ENCODE measurements at places on chromosomes 1 and 21.
A peak's percentile ranks its signal among the peaks of the same experiment; 100 is the strongest.

GRCh38 chr1:155006601-155007101, 4.0 kb downstream of the ZBTB7B start:
- no peaks in the 10 kb centered on the region for H3K36me3 ChIP-seq
- no peak overlapping the region for H3K27ac ChIP-seq
- H3K27me3 ChIP-seq, result no peaks in the 10 kb centered on the region

GRCh38 chr1:82491301-82492048, 690.7 kb downstream of the ADGRL2 start:
- H3K27ac ChIP-seq, result no peak overlapping the region
- peaks cover 7% of the 10 kb centered on the region for H3K4me1 ChIP-seq
- DNase-seq, result no peak
- H3K4me3 ChIP-seq, result no peak overlapping the region
- no peaks in the 10 kb centered on the region for H3K27me3 ChIP-seq

DNA sequence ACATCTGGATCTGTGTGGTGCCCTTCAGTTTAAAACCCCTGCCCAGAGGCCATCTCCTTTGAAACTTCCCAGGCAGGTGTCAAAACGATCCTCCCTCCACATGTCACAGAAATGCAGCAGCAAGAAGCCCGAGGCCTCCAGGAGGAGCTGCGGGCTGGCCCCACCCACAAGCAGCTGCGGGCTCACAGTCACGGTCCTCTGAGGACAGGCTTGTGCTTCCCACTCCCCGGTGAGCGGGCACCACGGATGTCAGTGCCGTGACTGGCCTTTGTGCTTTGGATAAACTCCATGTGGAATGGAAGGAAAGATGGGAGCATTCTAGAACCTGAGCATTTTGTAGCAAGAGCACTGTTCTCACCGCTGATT, 65.8 kb downstream of the SIK1 start:
- no peaks in the 10 kb centered on the region for H3K27me3 ChIP-seq
- no peak overlapping the region for H3K4me3 ChIP-seq
- no peak for DNase-seq
- no peaks in the 10 kb centered on the region for H3K36me3 ChIP-seq

- H3K4me3 ChIP-seq, result no peak overlapping the region
- H3K36me3 ChIP-seq, result no peaks in the 10 kb centered on the region
- H3K27ac ChIP-seq, result no peak overlapping the region
- H3K27me3 ChIP-seq, result no peaks in the 10 kb centered on the region
- H3K4me1 ChIP-seq, result no peaks in the 10 kb centered on the region
These were observed 42.3 kb downstream of the CD247 start for GRCh38 chr1:167476061-167476460.

DNA sequence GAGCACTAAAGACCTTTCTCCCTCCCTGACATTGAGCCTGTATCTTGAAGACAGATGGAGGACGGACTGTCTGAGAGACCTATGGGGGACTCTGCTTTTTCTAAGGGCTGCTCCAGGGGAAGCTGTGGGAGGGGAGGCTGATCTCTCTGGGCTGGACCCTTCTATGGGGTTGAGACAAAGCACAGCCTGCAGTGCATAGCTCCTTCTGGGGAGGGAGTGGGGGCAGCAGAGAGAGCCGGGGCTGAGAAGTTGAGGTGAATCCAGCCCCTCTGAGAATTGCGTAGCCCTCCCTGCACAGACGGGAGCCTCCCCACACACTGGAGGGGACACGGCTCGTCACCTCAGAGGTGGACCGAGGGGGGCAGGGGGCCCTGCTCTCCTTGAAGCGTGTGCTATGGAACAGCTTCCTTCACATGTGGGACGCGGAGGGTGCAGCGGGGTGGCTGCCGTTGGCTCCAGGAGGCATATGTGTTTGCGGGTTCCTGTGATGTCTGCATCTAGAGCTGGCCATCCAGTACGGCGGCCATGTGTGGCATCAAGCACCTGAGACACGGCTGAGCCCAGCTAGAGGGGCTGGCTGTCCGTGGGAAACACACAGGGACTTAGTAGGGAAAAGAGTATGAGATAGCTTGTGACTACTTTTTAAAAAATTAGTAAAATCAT, 299.1 kb downstream of the CAMTA1 start:
- H3K36me3 ChIP-seq, result no peaks in the 10 kb centered on the region
- H3K4me3 ChIP-seq, result no peak overlapping the region
- no peaks in the 10 kb centered on the region for H3K27me3 ChIP-seq

DNA sequence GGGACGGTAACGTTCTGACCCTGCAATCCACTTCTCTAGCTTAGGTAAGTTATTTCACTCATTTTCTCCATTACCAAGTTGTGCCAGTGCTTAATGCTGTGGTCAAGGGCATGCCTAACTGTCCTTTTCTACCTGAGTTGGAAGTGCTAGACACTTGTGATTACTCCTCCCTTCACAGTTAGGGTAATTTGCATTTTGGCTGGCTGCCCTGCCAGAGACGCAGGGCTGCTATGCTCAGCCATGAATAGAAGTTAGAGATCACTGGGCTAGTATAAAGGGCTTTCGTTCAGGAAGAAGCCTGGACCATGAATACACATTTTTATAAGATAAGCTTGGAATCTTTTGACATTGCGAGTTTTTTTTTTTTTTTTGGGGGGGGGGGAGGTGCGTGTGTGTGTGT, 633.2 kb upstream of the NEGR1 start:
- H3K27ac ChIP-seq, result no peak overlapping the region
- H3K4me3 ChIP-seq, result no peak overlapping the region
- DNase-seq, result no peak

- H3K27me3 ChIP-seq, result peaks cover 4% of the 10 kb centered on the region
- H3K36me3 ChIP-seq, result no peaks in the 10 kb centered on the region
- no peak for DNase-seq
- H3K4me3 ChIP-seq, result no peak overlapping the region
- H3K4me1 ChIP-seq, result no peaks in the 10 kb centered on the region
These were observed 40.3 kb upstream of the CASZ1 start for GRCh38 chr1:10836726-10837125.

DNA sequence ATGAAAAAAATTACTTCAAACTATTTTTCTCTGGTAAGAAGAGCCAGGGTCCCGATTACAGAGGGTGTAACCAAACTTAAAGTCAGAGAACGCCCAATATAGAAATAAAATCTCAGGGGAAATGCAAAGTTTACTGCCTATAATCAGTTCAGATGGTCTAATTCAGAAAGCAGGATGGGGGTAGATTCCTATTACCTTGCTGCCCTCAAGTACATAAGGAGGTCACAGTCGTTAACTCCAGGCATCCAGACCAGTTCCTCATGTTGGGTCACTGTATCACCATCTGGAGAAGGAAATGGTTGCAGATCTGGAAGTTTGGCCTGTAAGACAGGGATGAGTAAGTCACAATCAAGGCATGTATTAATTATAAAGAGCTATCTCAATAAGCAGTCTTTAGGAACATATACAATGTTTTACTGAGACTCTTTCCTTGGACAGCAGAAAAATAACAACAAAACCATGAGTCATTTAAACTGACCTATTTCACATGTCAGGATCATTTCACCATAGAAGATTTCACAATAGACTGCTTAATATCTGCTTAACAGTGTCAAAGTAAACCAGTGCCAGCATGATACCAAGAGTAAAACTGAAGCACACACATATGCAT, 179.4 kb downstream of the SLC45A1 start:
- DNase-seq, result no peak
- H3K36me3 ChIP-seq, result peaks cover 10% of the 10 kb centered on the region
- peaks cover 12% of the 10 kb centered on the region for H3K4me1 ChIP-seq

DNA sequence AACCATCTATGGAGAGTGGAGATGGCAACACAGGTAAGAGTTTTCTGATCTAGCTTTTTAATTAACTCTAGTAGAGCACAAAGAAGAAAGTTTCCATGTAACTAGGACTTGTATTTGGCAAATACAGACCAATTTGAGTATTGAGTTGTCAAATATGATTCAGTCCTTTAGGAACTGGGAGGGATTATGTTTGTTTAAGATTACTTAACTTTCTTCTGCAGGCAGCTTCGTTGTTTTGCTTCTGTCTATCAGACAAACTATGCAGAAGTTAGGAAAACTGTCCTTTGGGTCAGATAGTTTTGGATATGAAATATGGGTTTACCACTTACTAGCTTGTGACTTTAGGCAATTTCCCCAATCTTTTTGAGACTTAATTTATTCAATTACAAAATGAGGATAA, 111.8 kb downstream of the POU2F1 start:
- H3K27me3 ChIP-seq, result no peaks in the 10 kb centered on the region
- DNase-seq, result peak; percentile 21
- H3K4me1 ChIP-seq, result no peaks in the 10 kb centered on the region
- no peaks in the 10 kb centered on the region for H3K36me3 ChIP-seq

- no peak overlapping the region for H3K27ac ChIP-seq
- DNase-seq, result peak; percentile 58
- H3K36me3 ChIP-seq, result no peaks in the 10 kb centered on the region
- no peak overlapping the region for H3K4me3 ChIP-seq
- H3K27me3 ChIP-seq, result no peaks in the 10 kb centered on the region
These were observed 645.8 kb upstream of the USP24 start for GRCh38 chr1:55860798-55861519.

DNA sequence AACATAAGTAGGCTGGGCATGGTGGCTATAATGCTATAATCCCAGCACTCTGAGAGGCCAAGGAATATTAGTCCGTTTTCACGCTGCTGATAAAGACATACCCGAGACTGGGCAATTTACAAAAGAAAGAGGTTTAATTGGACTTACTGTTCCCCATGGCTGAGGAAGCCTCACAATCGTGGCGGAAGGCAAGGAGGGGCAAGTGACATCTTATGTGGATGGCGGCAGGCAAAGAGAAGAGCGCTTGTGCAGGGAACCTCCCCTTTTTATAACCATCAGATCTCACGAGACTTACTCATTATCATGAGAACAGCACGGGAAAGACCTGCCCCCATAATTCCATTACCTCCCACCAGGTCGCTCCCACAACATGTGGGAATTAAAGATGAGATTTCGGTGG, 28.5 kb downstream of the PTGFRN start:
- H3K4me3 ChIP-seq, result no peak overlapping the region
- H3K27ac ChIP-seq, result no peak overlapping the region
- H3K27me3 ChIP-seq, result no peaks in the 10 kb centered on the region
- DNase-seq, result no peak
- no peaks in the 10 kb centered on the region for H3K4me1 ChIP-seq

- H3K4me1 ChIP-seq, result peaks cover 11% of the 10 kb centered on the region
- no peak for DNase-seq
- no peaks in the 10 kb centered on the region for H3K36me3 ChIP-seq
These were observed 47.0 kb upstream of the GJA5 start for GRCh38 chr1:147807405-147807804.

DNA sequence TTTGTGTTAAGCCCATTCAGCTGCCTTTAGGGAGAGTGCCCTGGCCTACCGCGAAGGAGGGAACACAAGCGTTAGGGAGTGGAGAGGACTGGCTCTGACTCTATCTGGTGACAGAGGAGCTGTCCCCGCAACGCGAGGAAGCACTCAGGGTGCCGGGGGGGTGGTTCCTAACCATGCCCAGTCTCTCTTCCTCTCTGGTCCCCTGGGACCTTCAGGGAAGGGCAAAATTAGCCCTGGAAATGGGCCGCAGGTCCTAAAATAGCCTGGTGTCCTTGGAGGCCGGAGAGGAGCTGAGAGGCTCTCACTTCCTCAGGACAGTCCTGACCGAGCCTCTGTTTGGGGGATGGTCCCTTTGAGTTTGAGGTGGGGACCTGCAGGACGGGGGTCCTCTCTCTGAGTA, 5.8 kb downstream of the SLC45A1 start:
- no peaks in the 10 kb centered on the region for H3K4me1 ChIP-seq
- no peak overlapping the region for H3K27ac ChIP-seq
- H3K4me3 ChIP-seq, result no peak overlapping the region
- DNase-seq, result no peak
- H3K27me3 ChIP-seq, result no peaks in the 10 kb centered on the region

DNA sequence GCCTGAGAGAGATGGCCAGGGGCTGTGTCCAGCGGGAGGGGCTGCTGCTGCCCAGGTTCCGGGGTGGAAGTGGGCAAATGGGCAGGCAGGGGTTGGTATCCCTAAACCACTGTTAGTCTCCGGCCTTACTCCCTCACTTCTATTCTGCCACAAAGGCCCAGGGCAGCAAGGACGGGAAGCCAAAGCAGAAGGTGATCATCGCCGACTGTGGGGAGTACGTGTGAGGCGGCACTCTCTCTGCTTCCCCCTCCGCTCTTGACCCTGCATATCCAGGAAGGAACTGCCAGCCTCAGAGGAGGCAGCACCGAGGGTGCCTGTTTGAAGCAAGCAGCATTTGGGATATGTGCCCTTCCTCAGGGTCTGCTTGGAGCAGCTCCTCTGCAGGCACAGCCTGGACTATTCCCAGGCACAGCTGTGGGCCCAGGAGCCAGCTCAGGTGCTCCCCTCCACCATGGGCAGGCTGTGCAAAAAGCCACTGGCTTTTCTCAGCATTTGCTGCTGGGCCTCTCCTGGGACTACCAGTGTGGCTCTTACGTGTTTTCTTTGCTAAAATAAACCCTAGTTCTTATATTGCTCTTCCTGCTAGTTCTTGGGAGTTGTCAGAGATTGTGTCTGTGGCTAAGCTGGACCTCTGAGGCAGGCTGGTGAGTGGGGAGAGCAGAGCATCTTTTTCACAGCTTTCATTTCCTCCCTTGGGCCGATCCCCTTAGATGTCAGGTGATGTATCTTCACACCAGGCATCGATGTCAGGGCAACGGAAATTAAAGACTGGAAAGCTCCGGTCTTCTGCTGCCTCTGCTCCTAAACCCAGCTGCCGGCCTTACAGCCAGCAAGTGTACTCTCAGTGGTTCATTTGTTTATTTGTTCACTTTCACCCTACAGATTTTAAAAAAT, 14.7 kb downstream of the PPIE start:
- H3K4me1 ChIP-seq, result no peaks in the 10 kb centered on the region
- no peak for DNase-seq
- no peak overlapping the region for H3K4me3 ChIP-seq
- peaks cover 47% of the 10 kb centered on the region for H3K36me3 ChIP-seq

DNA sequence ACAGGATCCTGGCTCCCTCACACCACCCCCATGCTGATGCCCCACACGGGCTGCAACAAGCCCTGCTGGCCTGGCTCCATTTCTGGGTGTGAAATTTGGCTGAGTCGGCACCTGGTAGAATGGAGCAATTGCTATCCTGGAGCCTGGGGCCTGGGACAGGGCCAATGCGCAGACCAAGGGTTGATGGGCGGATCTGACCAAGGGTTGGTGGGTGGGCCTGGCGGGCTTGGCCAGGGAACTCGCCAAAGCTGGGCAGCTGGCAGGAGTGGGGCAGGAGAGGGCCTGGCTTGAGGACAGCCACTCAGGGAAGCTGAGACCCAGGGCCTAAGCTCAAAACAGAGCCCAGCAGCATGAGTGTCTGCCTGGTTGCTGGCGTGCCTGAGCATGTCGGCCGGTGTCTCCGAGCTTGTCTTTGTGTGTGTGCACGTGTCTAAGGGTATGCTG, 70.9 kb upstream of the POU3F1 start:
- H3K27me3 ChIP-seq, result no peaks in the 10 kb centered on the region
- H3K27ac ChIP-seq, result no peak overlapping the region
- H3K36me3 ChIP-seq, result no peaks in the 10 kb centered on the region
- no peak overlapping the region for H3K4me3 ChIP-seq
- no peak for DNase-seq

DNA sequence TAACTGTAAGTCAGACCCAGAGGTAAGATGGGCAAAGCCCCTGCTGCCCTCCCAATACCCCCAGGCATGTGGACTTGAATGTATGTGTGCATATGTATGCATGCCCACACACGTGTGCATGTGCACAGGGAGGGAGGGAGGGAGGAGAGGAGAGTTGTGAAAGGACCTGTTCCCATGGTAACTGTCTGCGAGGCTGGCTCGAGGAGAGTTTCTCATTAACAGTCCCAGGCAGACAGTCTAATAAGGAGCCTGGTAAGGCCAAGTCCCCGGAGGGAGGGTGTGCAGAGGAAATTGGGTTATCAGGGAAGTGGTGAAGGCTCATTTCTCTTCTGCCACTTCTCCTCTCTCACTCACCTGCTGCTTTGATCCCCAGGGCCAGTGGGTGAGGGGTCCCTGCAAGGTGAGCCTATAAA, 74.9 kb downstream of the NFASC start:
- DNase-seq, result no peak
- H3K36me3 ChIP-seq, result no peaks in the 10 kb centered on the region
- H3K4me3 ChIP-seq, result no peak overlapping the region
- peaks cover 5% of the 10 kb centered on the region for H3K27me3 ChIP-seq
- H3K27ac ChIP-seq, result no peak overlapping the region
- no peaks in the 10 kb centered on the region for H3K4me1 ChIP-seq

Data from endothelial cell of umbilical vein (primary cell).